ENCODE measurements at places on chromosomes 6 and 20.

DNA sequence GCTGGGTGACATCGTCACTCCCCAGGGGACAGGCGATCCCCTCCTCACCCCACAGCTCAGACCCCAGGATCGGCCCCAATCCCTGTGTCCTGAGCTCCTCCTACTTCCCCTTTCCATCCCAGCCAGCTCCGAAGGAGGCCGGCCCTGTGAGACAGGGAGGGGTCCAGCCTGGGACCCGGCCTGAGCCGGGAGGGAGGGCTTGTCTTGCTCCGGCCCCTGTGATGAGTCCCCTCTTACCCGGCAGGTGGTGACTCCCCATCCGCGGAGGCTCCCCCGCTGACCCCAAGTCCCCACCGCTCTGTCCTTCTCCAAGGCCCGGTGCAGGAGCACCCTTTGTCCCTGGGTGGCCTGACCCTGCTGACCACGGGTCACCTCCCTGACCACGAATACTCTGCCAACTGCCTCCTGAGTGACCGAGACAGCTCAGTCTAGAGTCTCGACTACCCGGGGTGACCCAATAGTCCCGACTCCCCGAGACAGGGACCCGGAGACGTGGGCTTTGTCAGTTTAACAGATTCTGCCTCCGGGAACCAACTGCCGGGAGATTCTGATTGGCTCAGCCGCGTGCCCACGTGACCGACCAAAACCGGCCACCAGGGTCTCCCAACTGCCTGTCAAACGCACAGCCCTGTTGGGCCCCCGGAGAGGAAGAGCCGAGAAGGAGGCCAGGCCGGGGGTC lies 187.4 kb upstream of the PROKR2 start:
- no peak for DNase-seq

- DNase-seq: no peak
These were observed 140.7 kb downstream of the MAP3K7 start for GRCh38 chr6:90446164-90446563.

DNA sequence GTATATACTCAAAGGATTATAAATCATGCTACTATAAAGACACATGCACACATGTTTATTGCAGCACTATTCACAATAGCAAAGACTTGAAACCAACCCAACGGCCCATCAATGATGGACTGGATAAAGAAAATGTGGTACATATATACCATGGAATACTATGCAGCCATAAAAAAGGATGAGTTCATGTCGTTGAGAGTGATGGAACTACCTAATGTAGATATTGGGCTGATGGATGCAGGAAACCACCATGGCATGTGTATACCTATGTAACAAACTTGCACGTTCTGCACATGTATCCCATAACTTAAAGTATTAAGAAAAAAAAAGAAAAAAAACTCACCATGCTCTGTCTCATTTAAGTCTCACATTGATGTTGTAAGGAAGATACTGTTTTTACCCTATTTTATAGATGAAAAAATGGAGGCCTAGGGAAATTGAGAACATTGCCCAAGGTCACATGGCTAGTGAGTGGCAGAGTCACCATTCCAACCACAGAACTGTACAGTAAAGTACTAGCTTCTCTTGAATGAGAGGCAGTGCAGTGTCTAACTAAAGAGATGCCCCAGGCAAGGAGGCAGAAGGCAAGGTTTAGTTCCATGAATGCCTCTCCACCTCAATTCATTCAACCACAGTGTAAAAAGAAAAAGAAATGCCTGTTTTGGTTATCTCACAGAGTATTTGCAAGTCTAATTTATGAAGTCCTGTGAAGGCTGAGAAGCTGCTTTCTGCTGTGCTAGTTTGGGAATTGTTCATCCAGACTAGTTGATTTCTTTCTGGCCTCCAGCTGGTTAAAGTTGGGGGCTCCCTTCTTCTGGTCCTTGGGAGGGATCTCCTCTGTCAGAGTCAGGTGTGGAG lies 68.2 kb downstream of the FIG4 start:
- DNase-seq: no peak

- DNase-seq: no peak
These were observed 694.6 kb downstream of the QKI start for GRCh38 chr6:164108869-164109769.
